Panc1 (cell line): ENCODE measurements at places on chromosomes 5 and 9.

GRCh38 chr5:34001241-34001841 is 6.5 kb downstream of the AMACR start:
- no peaks in the 10 kb centered on the region for H3K27me3 ChIP-seq
- no peaks in the 10 kb centered on the region; the same call in 1 of the 2 replicates for H3K4me1 ChIP-seq
- H3K36me3 ChIP-seq = no peaks in the 10 kb centered on the region; the same call in 1 of the 2 replicates
- H3K4me3 ChIP-seq = no peak overlapping the region

- no peak overlapping the region for H3K27ac ChIP-seq
- H3K27me3 ChIP-seq = peaks cover 2% of the 10 kb centered on the region; the same call in 1 of the 2 replicates
- H3K4me1 ChIP-seq = no peaks in the 10 kb centered on the region
- no peak for DNase-seq
Observed at GRCh38 chr5:109253262-109253661, 156.5 kb downstream of the PJA2 start.

DNA sequence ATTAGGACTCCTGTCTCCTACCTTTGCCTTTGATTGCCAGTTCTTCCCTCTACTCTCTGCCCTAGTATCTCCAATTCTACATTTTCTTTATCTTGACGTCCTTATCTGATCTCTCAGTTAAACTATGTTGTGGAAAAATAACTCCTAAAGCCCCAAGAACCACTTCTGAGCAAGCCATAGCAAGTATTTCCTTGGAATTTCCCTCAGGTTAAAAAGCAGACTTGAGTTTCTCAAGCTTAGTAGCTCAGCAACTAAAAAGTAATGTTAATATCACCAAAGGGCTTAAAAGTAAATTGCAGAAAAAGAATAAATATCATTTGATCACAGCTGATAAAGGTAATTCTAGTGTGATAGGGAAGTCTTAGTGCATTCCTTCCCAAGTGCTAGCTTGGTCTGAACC is 13.2 kb upstream of the HSPB3 start:
- no peak overlapping the region for H3K4me3 ChIP-seq
- no peaks in the 10 kb centered on the region for H3K36me3 ChIP-seq
- no peaks in the 10 kb centered on the region for H3K4me1 ChIP-seq
- no peaks in the 10 kb centered on the region for H3K27me3 ChIP-seq

DNA sequence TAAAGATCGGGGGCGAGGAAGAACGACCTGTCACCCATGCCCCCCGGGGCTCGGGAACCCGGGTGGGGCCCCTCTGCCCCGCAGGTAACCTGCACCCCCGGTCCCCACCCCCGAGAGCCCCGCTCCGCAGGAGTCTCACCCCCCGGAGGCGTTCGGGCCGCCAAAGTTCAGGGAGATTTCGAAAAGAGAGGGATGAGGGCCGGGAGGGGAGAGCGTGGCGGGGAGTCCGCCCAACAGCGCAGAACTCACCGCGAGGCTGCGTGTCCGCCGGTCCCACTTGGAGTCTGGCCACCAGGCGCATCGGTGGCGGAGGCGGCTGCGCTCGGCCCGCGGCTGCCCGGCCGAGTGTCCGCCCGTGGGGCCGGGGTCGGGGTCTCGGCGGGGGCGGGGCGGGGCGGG is at the start of gene PHF19:
PHF19 (minus strand) TSS at position 347 of the 399 bp plus-strand sequence. CDS start 2,447 bp downstream, outside the sequence.
- H3K4me3 ChIP-seq = peak within 1 kb of the TSS; percentile 68
- no peaks in the 10 kb centered on the region for H3K27me3 ChIP-seq
- no peaks in the 10 kb centered on the region; the same call in 1 of the 2 replicates for H3K36me3 ChIP-seq
- peaks cover 38% of the 10 kb centered on the region for H3K4me1 ChIP-seq

GRCh38 chr9:94906713-94907112 is 180.2 kb downstream of the AOPEP start:
- no peaks in the 10 kb centered on the region for H3K36me3 ChIP-seq
- no peak overlapping the region for H3K4me3 ChIP-seq
- peaks cover 47% of the 10 kb centered on the region for H3K4me1 ChIP-seq
- H3K27ac ChIP-seq = peak overlapping the region; percentile 72
- no peaks in the 10 kb centered on the region for H3K27me3 ChIP-seq

GRCh38 chr5:181215997-181216989 is 6.8 kb upstream of the TRIM41 start:
- peak overlapping the region; percentile 65 for H3K4me3 ChIP-seq
- no peaks in the 10 kb centered on the region for H3K36me3 ChIP-seq
- H3K27ac ChIP-seq = peak overlapping the region; percentile 83
- peaks cover 8% of the 10 kb centered on the region for H3K4me1 ChIP-seq

GRCh38 chr9:3497401-3497800 is 28.4 kb downstream of the RFX3 start:
- H3K36me3 ChIP-seq = no peaks in the 10 kb centered on the region
- DNase-seq = no peak
- no peaks in the 10 kb centered on the region for H3K27me3 ChIP-seq
- no peak overlapping the region for H3K27ac ChIP-seq

DNA sequence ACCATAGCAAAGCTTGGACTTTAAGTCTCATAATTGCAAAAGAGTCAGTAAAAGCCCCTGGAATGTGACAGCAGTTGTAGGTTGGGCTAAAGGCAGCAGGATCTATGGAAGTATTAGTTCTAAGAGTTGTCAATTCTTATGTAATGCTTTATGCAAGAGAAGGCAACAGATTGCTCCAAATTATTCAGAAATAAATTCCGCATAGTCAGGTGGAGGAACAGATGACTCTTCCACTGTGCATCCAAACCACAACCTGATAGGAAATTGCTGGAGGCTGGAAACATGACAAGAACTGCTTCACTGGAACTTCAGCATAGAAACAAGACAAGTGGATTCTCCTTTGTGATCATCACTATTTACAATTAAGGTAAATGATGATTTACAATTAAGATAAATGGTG is 101.0 kb downstream of the STARD4 start:
- no peaks in the 10 kb centered on the region for H3K4me1 ChIP-seq
- no peak overlapping the region for H3K4me3 ChIP-seq
- no peaks in the 10 kb centered on the region for H3K27me3 ChIP-seq
- H3K36me3 ChIP-seq = no peaks in the 10 kb centered on the region
- no peak overlapping the region for H3K27ac ChIP-seq

GRCh38 chr5:83988293-83988685 is 267.6 kb upstream of the HAPLN1 start:
- H3K4me1 ChIP-seq = no peaks in the 10 kb centered on the region
- H3K4me3 ChIP-seq = no peak overlapping the region
- DNase-seq = no peak
- H3K36me3 ChIP-seq = no peaks in the 10 kb centered on the region

DNA sequence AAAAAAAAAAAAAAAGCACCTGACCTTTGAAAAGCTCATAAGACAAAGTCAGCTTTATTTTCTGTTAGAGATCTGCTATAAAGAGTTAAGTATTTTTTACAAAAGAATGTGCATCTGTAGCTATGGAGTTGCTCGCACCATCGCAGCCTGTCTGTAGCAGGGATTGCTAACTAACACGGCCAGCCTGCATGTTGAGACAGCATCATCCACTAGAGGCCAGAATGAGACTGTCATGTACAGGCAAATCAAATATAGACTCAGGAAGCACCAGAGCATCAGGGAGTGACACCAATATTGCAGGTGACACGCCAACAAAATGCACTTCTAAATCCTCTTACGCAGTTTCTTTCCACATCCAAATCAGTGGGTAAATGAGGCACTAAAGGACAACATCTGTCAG is 136.3 kb upstream of the RASEF start:
- no peak overlapping the region for H3K27ac ChIP-seq
- H3K4me1 ChIP-seq = no peaks in the 10 kb centered on the region
- H3K4me3 ChIP-seq = no peak overlapping the region
- no peaks in the 10 kb centered on the region for H3K36me3 ChIP-seq
- H3K27me3 ChIP-seq = no peaks in the 10 kb centered on the region; the same call in 1 of the 2 replicates

DNA sequence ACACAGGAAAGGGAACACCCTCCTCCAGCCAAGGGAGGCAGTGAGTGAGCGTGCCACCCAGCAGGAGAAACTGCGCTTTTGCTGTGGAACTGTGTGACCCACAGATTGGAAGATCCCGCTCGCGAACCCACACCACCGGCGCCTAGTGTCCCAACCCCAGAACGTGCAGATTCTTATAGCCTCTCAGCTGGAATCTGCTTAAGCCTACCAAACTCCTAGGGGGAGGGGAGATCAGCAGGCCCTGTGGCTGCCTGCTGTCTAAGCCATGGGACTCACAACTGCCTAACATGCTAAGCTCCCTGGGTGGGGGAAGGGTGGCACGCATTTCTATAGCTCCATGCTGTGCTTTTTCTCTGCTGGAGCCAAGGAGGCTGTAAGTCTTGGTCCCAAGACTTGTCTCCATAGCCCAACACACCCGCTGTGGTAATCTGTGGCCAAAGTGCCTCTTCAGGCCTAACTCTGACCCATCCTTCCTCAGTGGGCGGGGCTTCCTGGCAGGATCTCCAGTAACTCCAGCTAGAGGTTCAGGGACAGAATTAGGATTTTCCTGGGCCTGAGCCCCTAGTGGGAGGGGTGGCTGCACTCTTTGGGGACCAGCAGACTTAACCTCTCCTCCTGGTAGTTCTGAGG is 485.0 kb downstream of the TAF11L14 start:
- H3K27me3 ChIP-seq = no peaks in the 10 kb centered on the region
- H3K4me3 ChIP-seq = no peak overlapping the region
- DNase-seq = no peak
- H3K27ac ChIP-seq = no peak overlapping the region
- no peaks in the 10 kb centered on the region for H3K36me3 ChIP-seq

- no peaks in the 10 kb centered on the region for H3K36me3 ChIP-seq
- no peak overlapping the region; the same call in 1 of the 2 replicates for H3K27ac ChIP-seq
- peak overlapping the region; percentile 41 for H3K4me3 ChIP-seq
- DNase-seq = no peak
- H3K4me1 ChIP-seq = peaks cover 17% of the 10 kb centered on the region
Observed at GRCh38 chr9:136110082-136111061, 8.3 kb downstream of the TMEM250 start.

GRCh38 chr5:19256036-19256435 is 732.0 kb downstream of the CDH18 start:
- H3K4me1 ChIP-seq = no peaks in the 10 kb centered on the region
- no peak overlapping the region for H3K4me3 ChIP-seq
- no peak overlapping the region for H3K27ac ChIP-seq
- H3K36me3 ChIP-seq = no peaks in the 10 kb centered on the region
- no peak for DNase-seq

DNA sequence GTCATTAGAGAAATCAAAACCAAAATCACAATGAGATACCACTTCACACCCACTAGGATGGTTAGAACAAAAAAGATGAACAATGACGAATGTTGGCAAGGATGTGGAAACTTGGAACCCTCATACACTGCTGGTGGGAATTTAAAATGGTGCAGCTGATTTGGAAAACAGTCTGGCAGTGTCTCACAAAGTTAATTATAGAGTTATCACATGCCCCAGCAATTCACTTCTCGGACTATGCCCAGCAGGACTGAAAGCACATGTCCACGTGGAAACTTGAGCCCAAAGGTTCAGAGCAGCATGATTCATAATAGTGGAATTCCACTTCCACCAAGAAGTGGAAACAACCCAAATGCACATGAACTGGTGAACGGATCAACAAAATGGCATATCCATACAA is 85.0 kb upstream of the HRH2 start:
- H3K27ac ChIP-seq = no peak overlapping the region
- H3K36me3 ChIP-seq = no peaks in the 10 kb centered on the region
- DNase-seq = no peak

- H3K27me3 ChIP-seq = no peaks in the 10 kb centered on the region
- no peak overlapping the region for H3K4me3 ChIP-seq
- no peak for DNase-seq
- H3K27ac ChIP-seq = no peak overlapping the region
- H3K36me3 ChIP-seq = no peaks in the 10 kb centered on the region
Observed at GRCh38 chr5:6542421-6543345, 90.2 kb downstream of the NSUN2 start.

DNA sequence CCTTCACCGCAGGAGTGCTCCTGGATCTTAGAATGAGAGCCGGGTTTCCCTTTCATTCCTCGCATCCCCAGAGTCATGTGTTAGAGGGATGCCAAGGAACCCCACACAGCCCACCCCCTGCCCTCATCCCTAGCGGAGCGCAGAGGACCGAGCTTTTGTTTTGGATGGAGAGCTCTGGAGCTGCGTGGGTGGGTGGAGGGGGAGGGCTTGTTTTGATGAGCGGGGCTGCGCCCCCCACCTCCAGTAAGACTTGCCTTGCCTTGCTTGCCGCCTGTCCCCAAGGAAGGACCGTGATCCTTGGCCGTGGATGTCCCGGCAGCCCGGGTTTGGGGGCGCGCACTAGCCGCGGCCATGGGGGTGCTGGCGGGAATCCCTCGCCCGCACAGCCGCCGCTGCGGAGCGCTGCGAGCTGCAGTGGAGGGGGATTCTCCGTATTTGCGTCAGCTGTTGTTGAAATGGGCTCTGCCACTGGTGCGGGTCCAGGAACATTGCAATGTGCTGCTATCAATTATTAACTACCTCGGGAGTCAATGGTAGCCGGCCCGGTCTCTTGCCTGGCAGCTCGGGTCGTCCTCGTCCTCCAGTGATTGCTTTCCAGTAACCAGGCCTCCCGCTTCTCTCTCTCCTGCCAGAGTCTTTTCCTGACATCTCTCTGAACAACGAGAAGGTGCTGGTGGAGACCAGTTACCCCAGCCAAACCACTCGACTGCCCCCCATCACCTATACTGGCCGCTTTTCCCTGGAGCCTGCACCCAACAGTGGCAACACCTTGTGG is 1.0 kb downstream of the EGR1 start:
- no peaks in the 10 kb centered on the region for H3K27me3 ChIP-seq
- H3K4me1 ChIP-seq = peaks cover 5% of the 10 kb centered on the region; the same call in 1 of the 2 replicates
- no peak overlapping the region for H3K27ac ChIP-seq
- no peaks in the 10 kb centered on the region for H3K36me3 ChIP-seq
- no peak for DNase-seq

- H3K4me3 ChIP-seq = no peak overlapping the region
- no peak for DNase-seq
- H3K27ac ChIP-seq = no peak overlapping the region
- H3K4me1 ChIP-seq = no peaks in the 10 kb centered on the region
- no peaks in the 10 kb centered on the region for H3K27me3 ChIP-seq
Observed at GRCh38 chr5:10123254-10123989, 126.3 kb downstream of the ATPSCKMT start.

DNA sequence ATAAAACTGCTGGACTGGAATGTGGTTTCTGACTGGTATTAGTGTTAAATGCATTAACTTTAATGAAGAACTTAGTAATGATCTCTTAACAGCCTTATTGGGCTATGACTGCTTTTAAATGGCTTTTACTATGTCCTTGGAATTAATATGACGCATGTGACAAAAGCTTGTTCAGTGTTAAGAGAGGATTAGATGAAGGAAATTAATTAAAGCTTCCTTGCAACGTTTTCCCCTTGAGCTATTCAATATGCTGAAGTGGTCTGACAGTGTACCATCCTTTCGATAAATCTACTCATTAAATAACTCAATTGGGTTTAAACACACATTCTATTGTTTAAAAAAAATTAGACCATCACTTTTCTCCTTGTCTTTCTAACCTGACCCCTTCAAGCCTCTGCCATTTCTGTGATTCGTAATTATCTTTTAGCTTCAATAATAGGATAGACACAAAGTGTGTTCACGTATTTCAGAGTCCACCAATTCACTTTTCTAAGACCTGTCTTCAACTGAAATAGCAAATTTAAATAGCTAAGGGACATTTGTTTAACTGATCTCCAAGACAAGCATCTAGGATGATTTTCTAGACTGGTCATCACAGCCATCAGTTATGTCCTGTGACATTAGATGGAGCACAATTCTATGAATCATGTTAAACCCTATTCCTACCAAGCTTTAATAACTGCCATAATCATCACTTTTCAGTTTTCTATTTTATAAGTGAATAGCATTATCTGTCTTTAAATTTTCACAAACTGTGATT is 1258.0 kb upstream of the CDH9 start:
- DNase-seq = no peak
- H3K27ac ChIP-seq = no peak overlapping the region
- no peaks in the 10 kb centered on the region for H3K36me3 ChIP-seq
- H3K4me3 ChIP-seq = no peak overlapping the region

GRCh38 chr5:148912146-148912545 is 85.7 kb downstream of the ADRB2 start:
- no peaks in the 10 kb centered on the region for H3K36me3 ChIP-seq
- DNase-seq = no peak
- peaks cover 8% of the 10 kb centered on the region for H3K4me1 ChIP-seq
- H3K4me3 ChIP-seq = no peak overlapping the region
- no peak overlapping the region for H3K27ac ChIP-seq
- no peaks in the 10 kb centered on the region for H3K27me3 ChIP-seq
